ENCODE measurements at places on chromosomes 7 and 10.

- DNase-seq: no peak
Observed at GRCh38 chr7:141378405-141378804, 172.8 kb upstream of the AGK start.

DNA sequence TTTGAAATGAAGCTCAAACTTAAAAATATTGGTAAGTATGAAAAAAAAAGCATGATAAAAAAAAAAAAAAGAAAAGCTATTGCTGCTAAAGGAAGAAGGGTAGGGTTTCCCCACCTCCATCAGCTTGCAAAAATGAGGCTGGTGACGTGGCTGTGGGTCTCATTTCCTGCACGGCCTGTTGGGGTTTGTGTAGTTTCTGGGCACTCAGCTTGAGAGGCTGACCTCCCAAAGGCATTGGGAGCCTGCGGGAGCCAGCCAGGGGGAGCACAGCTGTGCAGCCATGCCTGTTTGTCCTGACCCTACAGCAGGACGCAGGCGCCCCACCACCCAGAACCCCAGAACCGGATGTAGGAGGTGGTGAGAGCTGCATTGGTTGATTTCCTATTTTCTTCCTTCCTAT, 48.8 kb upstream of the CARD11 start:
- peak; percentile 16 for DNase-seq

- DNase-seq: peak; percentile 47
Observed at GRCh38 chr10:22022257-22023032, 18.9 kb upstream of the DNAJC1 start.

- DNase-seq: peak; percentile 48
Observed at GRCh38 chr7:50304129-50304910, at the start of gene IKZF1. TSS of gene IKZF1 (plus strand) at chr7:50304716. CDS start at chr7:50319062, 14,346 bp downstream.

GRCh38 chr7:65983965-65984658, 2.1 kb upstream of the GUSB start:
- DNase-seq: no peak

GRCh38 chr7:113246738-113247137, 128.4 kb upstream of the SMIM30 start:
- DNase-seq: no peak

- DNase-seq: no peak
Observed at GRCh38 chr7:22288202-22288601, 68.8 kb downstream of the RAPGEF5 start.

GRCh38 chr7:88866265-88866863, 70.8 kb upstream of the TEX47 start:
- no peak for DNase-seq

- DNase-seq: no peak
Observed at GRCh38 chr10:6279540-6280267, 77.0 kb downstream of the PFKFB3 start.

DNA sequence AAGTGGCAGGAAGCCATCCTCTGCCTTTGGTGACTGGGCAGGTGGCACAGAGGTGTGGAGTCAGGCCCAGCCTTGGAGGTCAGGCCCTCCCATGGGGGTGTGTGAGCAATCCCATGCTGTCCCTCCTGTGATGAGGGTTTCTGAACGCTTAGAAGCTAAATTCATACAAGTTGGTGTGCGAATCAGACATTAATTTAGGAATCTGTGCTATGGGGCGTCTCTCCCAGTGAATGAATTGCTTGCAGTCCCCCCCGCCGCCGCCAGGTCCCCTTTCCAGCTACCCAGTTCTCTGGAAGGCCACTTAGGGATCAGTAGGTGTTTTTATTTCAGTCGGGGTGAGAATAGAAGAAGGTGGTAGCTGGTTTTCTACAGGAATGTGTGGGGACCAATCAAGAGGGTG, 37.5 kb downstream of the LRRC18 start:
- DNase-seq: no peak

DNA sequence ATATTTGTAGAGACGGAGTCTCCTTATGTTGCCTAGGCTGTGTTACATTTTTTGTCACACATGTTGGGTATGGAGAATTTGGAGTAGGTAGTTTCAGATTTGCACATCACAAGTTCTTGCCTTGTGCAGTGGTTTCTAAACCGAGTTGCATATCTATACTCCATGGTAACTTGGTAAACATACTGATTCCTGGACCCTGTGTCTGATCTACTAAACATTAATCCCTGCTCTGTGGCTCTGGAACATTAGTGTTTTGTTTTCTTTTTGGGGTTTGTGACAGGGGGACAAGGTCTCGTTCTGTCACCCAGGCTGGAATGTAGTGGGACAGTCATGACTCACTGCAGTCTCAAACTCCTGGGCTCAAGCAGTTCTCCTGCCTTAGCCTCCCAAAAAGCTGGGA, 24.7 kb downstream of the AUTS2 start:
- no peak for DNase-seq

DNA sequence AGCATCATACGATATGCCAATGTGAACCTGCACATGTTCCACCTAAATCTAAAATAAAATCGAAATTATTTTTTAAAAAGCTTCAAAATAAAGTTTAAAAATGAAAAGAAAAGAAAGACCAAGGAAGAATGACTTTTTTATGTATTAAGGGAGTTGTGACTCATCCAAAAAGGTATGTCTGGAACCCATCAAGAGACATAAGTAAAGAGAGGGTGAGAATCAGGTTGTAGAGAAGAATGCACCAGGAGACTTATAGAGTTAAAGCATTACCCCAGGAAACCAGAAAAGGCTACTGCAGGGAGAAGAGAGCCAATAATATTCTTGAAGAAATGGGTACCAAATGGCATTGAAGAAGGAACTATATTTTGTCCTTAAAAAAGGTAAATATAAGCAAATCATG, 69.8 kb downstream of the CTTNBP2 start:
- no peak for DNase-seq

DNA sequence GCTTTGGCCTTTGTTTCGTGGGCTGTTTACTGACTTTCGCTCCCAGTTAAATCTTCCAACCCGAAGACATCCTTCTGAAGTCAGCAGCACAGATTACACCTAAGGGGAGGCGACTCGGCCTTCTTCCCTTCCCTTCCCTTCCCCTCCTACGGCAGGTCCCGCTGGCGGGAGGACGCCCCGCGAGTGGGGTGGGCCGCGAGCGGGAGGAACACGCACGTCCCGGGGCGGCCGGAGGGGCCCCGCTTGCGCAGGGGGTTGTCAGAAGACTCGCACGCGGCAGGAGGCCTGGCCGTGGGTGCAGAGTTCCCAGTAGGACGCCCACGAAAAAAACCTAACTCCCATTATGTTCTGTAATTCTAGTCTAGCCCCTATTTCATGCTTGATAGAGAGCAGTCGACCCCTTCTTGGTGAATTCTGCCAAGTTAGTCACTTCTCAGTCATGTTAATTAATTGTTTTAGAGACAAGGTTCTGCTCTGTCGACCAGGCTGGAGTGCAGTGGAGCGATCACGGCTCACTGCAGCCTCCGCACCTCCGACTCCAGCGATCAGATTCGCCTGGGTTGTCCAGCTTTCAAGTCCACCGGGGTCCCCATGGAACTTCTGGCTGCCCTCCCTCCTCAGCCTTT, 19.2 kb upstream of the ZNF32 start:
- no peak for DNase-seq

GRCh38 chr7:72038022-72038732, 374.0 kb downstream of the CALN1 start:
- no peak for DNase-seq

DNA sequence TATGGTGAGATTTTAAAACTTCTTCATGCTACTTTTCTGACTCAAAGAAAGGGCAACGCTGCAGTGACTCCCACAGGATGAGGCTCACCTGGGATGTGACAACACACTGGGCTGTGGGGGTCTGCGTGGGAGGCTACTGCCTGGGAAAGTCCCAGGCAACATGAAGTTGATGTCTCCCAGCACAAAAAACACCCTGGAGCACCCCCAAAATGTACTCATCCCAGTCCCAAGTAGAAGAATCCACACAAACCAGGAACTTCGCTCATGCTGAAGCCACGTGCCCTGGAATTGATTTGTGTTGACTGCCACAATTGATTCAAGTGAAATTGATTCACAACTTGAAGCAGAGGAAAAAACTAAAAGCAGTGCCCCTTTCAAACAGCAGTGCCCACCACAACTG, 24.9 kb upstream of the PTPRN2 start:
- no peak for DNase-seq

DNA sequence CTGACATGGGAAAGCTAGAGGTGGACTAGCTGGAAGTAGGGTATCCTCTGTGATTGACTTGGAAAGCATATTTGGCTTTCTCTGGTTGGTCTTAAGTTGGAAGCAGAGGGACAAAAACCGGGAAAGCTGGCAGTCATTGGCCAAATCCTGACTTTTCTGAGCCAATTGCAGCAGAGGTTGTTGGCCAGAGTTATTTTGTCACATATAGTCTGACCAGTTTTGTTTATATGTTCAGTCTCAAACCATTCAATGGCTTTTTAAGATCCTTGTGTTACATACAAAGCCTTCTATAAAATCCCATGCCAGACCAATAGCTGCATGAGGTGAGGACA, 6.3 kb downstream of the CFAP69 start:
- no peak for DNase-seq

- no peak for DNase-seq
Observed at GRCh38 chr7:155064186-155064585, 5.9 kb upstream of the HTR5A start.

- no peak for DNase-seq
Observed at GRCh38 chr7:100561491-100562194, 12.1 kb downstream of the SAP25 start.

- DNase-seq: no peak
Observed at GRCh38 chr10:3094609-3095036, 27.3 kb downstream of the PFKP start.

DNA sequence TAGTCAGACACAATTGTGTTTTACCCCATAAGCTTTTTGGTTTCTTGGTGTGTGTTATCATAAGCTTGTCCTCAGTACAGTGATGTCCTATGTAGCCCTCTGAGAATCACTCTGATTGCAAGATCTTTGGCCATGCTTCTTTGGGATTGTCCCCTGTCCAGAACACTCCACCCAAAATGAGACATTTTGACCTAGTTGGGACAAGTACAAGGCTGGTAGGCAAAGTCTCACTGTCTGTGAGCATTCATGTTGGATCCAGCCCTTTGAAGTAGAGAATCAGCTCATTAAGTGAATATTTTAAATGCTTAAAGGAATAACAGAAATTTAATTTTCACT, 28.9 kb upstream of the PCGF5 start:
- no peak for DNase-seq

All from activated CD4-positive, CD25-positive, alpha-beta regulatory T cell (primary cell).